Hematopoietic multipotent progenitor cell treated with erythropoietin and hydrocortisone succinate and interleukin-3 and kit ligand, for 4 days (in vitro differentiated cells): ENCODE measurements at places on chromosomes 11 and 22.

DNA sequence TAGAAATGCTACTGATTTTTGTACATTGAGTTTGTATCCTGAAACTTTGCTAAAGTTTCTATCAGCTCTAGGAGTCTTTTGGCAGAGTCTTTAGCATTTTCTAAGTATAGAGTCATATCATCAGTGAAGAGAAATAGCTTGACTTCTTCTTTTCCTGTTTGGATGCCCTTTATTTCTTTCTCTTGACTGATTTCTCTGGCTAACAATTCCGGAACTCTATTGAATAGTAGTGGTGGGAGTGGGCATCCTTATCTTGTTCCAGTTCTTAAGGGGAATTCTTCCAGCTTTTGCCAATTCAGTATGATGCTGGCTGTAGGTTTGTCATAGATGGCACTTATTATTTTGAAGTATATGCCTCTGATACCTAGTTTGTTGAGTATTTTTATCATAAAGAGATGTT lies 197.7 kb downstream of the AASDHPPT start:
- DNase-seq, result no peak

DNA sequence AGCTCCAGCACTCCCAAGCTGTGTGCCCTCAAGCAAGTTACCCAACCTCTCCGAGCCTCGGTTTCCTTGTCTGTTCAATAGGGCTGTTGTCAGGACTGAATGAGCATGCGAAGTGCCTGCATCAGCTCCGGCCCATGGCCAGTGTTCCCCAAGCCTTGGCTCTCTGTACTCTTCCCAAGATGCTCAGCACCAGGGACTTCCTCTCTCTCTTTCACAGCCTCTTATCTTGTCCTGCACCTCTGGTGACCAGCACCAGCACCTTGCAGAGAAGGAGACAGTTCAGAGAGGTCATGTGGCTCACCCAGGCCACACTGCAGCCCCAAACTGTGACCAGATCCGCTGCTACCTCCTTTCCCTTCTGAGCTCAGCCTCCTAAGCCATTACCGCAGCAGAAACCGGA lies 120.3 kb upstream of the ANO1 start:
- DNase-seq, result no peak

- no peak for DNase-seq
Observed at GRCh38 chr11:113781682-113782081, 2.1 kb downstream of the CLDN25 start.

GRCh38 chr22:23566705-23567475 lies 13.2 kb downstream of the IGLL1 start:
- no peak for DNase-seq

- no peak for DNase-seq
Observed at GRCh38 chr11:1335264-1335810, 25.9 kb upstream of the TOLLIP start.

GRCh38 chr11:64034411-64034811 lies 1.3 kb upstream of the FLRT1 start:
- peak; percentile 43 for DNase-seq

- DNase-seq, result no peak
Observed at GRCh38 chr11:30107899-30108298, 91.1 kb upstream of the KCNA4 start.

DNA sequence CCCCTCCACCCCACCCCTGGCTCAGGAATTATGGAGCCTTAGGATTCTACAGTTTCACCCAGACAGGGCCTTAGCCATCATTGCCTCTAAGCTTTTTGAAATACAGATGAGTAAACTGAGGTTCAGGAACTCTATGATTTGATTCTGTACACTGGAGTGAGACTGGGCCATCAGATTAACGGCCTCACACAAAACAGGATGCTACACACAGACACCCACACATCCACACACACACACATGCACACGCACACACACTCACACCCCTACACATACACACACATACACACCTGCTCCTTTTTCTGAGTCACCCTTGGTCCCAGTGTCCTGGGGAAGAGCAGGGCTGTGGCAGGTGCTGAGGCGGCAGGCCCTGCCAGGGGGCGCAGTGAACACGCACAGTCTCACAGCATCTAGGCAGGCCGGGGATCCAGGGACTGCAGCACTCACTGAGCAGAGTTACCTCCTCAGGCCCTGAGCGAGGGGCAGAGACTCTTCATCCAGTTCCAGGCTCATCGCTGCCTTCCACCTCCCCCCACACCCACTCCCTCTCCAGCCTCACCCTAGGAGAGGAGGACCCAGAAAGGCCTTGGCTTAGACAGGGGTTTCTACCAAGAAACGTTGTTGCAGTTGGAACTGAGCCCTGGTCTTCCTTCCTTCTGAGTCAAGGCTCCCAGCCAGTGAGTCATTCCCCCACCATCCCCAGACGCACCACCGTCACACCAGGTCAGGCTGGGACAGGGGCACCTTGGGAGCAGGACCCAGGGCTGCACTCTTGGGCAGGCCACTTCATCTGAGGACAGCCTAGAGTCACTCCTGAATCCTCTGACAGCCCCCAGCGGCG lies 89.8 kb upstream of the PARVA start:
- DNase-seq, result peak; percentile 17
